ENCODE measurements at places on chromosomes 6 and 20.

- no peak for DNase-seq
Observed at GRCh38 chr20:34260208-34260942, 19.2 kb downstream of the ASIP start.

- no peak for DNase-seq
Observed at GRCh38 chr6:47362857-47363461, 53.3 kb upstream of the TNFRSF21 start.

DNA sequence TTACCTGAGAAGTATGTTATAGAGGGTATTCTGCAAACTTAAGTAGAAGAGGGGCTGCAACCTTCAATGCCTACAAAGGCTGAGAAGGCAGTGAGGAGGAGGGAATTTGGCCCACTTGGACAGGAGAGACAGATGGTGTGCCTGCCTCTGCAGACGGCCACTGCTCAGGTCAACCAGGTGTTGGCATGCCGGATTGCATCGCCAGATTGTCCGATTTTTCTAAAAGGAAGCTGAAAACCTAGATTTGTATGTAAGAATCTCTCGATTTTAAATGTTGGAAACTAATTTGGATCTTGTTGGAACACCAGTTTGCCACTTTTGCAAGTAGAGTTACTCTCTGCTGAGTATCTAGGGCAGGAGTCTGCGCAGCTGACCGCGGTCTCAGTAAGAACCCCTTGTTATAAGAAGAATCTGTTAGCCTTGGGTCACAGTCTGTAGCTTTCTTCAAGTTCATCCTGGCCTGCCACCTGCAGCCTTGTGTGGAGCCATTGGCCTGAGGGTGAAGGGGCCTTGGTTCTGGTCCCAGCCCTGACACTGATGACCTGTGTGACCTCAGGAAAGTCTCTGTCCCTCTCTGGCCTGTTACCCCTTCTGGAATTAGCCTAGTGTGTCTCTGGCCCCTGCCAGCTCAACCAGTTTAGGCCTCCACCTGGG lies 54.4 kb downstream of the TGM2 start:
- DNase-seq = no peak

DNA sequence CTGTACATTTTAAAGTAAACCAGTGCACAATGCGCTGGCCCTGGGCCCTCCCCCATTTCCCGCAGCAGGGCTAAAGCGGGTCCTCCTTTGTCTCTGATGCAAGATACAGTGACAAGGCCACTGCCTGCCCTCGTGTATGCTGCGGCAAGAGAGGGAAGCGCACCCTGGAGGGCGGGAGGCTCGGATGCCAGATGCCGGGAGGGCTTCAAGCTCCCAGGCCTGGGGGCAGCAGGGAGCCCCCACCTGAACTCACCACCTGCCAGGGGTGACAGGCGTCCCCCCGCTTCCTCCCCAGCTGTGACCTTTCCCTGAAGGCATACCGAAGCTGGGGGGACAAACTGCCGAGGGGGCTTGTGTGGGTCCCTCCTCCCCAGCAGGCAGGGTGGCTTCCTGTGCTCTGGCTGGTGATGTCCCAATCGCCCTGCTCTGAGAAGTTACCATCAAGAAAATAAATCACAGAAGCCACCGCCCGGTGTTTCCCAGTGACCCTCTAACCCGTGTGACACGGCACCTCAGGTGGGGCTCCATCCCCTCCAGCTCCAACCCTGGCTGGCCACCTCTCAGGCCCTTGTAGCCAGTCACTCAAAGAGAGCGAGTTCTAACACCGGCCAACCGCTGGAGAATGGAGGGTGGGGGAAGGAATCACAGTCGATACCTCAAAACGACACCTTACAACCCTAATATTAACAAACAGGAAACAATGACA lies 203.3 kb downstream of the PREX1 start:
- no peak for DNase-seq

GRCh38 chr6:22668307-22668706 lies 98.9 kb downstream of the HDGFL1 start:
- no peak for DNase-seq

GRCh38 chr6:35273822-35274559 lies 14.5 kb downstream of the ZNF76 start:
- no peak for DNase-seq

DNA sequence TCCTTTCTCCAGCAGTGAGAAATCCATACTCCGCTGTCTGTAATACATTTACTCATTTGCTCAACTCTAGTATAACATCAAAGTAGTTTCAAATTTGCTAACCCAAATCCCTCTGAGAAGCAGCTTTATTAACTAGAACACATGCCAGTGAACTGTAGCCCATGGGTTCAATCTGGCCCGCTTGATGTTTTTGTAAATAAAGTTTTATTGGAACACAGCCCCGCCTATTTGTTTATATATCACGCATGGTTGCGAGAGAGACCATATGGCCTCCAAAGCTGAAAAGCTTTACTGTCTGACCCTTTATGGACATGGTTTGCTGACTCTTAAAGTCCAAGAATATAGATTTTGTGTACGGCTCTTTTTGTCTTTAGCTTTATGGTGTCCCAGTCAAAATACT lies 32.2 kb downstream of the CDYL start:
- no peak for DNase-seq

GRCh38 chr20:346033-346639 lies 775 bp upstream of the NRSN2 start:
- no peak for DNase-seq

DNA sequence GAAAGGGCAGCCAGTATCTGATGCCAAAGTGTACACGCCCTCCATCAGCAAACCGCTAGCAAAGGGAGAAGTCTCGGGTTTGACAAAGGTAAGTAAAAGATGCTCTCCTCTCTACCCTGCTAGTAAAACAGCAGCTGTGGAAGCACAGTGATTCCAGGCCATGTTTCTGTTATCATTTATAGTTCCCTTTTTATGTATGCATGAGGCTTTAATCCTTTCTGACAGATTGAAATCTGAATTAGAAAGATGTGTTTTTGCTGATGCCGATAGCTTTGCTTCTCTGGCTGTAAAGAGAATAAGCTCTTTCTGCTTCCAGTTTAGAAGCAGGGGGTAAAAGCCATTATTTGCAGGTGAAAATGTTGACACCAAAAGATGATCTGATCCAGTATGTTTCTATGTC lies 392.4 kb upstream of the SOX4 start:
- DNase-seq = no peak

GRCh38 chr6:626236-626635 lies 30.7 kb downstream of the HUS1B start:
- no peak for DNase-seq

GRCh38 chr20:47400685-47401084 lies 44.2 kb upstream of the ZMYND8 start:
- DNase-seq = no peak

Data from stimulated activated naive CD4-positive, alpha-beta T cell (primary cell).